Activated naive CD4-positive, alpha-beta T cell treated with anti-CD3 and anti-CD28 coated beads for 36 hours (primary cell): ENCODE measurements at places on chromosomes 12 and 14.
A peak's percentile ranks its signal among the peaks of the same experiment; 100 is the strongest.

DNA sequence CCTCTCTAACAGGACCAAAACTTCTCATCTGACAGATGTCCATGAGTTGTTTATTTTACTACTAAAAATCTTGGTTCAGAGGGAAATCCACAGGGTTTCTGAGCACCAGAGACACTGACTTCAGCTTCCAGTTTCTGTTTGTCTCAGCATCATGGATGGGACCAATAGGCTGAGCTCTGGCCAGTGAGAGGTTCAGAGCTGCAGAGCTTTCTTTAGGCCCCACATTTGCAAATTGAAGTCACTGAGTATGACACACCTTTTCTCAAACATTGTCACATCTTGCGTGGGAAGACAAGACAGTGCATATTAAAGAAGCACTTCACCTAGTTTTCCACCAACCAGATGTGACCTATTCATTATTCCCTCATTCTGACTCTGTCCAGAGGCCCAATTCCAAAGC lies 45.2 kb downstream of the RDH12 start:
- DNase-seq: peak; percentile 52

- no peak for DNase-seq
Observed at GRCh38 chr12:92550661-92551060, 152.1 kb upstream of the PLEKHG7 start.

- DNase-seq: no peak
Observed at GRCh38 chr14:105043641-105044040, 21.6 kb downstream of the GPR132 start.

GRCh38 chr12:65501093-65501621 lies 222.7 kb downstream of the MSRB3 start:
- no peak for DNase-seq

DNA sequence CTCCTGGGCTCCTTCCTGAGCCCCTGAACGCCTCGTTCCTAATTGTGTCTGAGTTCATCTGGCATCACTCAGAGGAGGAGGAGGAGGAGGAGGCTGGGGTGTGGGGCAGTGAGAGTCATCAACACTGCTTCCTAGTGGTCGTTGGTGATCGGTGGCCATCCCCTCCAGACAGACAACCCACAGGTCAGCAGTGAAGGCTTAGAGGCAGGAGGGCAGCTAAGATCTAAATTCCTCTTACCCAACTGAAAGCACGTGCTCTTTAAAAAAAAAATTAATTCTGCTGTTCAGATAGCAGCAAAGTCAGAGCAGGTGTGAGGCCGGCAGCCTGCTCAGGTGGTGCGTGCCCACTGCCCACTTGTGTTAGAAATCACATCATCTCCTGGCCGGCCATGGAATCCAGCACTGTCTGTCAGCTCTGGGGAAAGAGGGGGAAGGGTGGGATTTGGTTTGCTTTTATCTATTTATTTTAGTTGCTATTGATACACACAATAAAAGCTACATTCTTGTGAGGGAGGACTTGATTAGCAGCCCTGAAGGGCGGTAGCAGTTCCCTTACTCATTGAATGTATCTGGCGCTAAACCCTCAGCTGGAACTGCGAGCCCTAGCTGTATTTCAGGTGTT lies 46.6 kb downstream of the PPP2R5C start:
- no peak for DNase-seq
